ENCODE measurements at places on chromosomes 11 and 22. TPM values are rescaled to one million over a fixed set of nuclear protein-coding genes. Genes with fewer than 3 reads are reported as not detected.

The P4HA3 gene
- 48.3 TPM for total RNA-seq

The TTC36 gene
- total RNA-seq: not detected

The CCDC116 gene
- total RNA-seq: not detected

The APOL5 gene
- not detected for total RNA-seq

The XPNPEP3 gene
- total RNA-seq: 9.3 TPM

The BARX2 gene
- not detected for total RNA-seq

The PTPRCAP gene
- 0.29 TPM for total RNA-seq

The STK33 gene
- 3.0 TPM for total RNA-seq

The FAM227A gene
- total RNA-seq: 1.0 TPM

The SLC22A25 gene
- total RNA-seq: not detected

The JAM3 gene
- 3.7 TPM for total RNA-seq

The C11orf58 gene
- 253 TPM for total RNA-seq

The OTOG gene
- total RNA-seq: not detected

The FXYD2 gene
- 16.3 TPM for total RNA-seq

The MYEOV gene
- 119 TPM for total RNA-seq

The LRP5 gene
- total RNA-seq: 47.2 TPM

The BIK gene
- 1.7 TPM for total RNA-seq

The NUDT22 gene
- total RNA-seq: 30.0 TPM

The BRSK2 gene
- total RNA-seq: 6.0 TPM

The WT1 gene
- total RNA-seq: 4.8 TPM

The RIMBP3B gene
- 0.30 TPM for total RNA-seq

The NAGA gene
- total RNA-seq: 7.8 TPM

The B3GAT1 gene
- total RNA-seq: not detected

The SLC5A12 gene
- total RNA-seq: not detected

The RAB3IL1 gene
- 21.1 TPM for total RNA-seq

The LGALS1 gene
- 1,296 TPM for total RNA-seq

The GPR83 gene
- 0.07 TPM for total RNA-seq

The PDHX gene
- 29.7 TPM for total RNA-seq

The CUL5 gene
- 9.4 TPM for total RNA-seq

The ROBO3 gene
- total RNA-seq: 3.4 TPM

The TBX10 gene
- total RNA-seq: not detected

The LARGE1 gene
- total RNA-seq: 5.0 TPM

The SLC22A8 gene
- not detected for total RNA-seq

The PIWIL4 gene
- 0.22 TPM for total RNA-seq

The APOBEC3B gene
- 28.4 TPM for total RNA-seq

The WNT11 gene
- total RNA-seq: 1.6 TPM

The NXPE4 gene
- total RNA-seq: not detected

The MAPK12 gene
- total RNA-seq: 25.9 TPM

The APOL1 gene
- 14.9 TPM for total RNA-seq

The OR6A2 gene
- total RNA-seq: not detected

The RIMBP3C gene
- total RNA-seq: 0.13 TPM

The CELSR1 gene
- total RNA-seq: 29.1 TPM

The SHANK2 gene
- 6.4 TPM for total RNA-seq

The HSPB2 gene
- not detected for total RNA-seq

The KRTAP5-5 gene
- total RNA-seq: not detected

The PHOX2A gene
- total RNA-seq: not detected

Measured in A549 treated with Hydrocortisone at 1 μM for 4 hours (cell line).